Activated CD8-positive, alpha-beta T cell treated with anti-CD3 and anti-CD28 coated beads, Interleukin-2, amount 10 ng/mL, durations not matched to agents 7 days and 5 days (primary cell): ENCODE measurements at places on chromosomes 3 and 15. TPM values are rescaled to one million over a fixed set of nuclear protein-coding genes. Genes with fewer than 3 reads are reported as not detected.

- no peak for DNase-seq
- no peaks in the 10 kb centered on the region for H3K36me3 ChIP-seq
- no peaks in the 10 kb centered on the region for H3K4me1 ChIP-seq
- no peak overlapping the region for H3K4me3 ChIP-seq
- H3K27me3 ChIP-seq: peaks cover 36% of the 10 kb centered on the region
These were observed 46.0 kb downstream of the RHCG start for GRCh38 chr15:89450076-89451006.

GRCh38 chr3:129021140-129021551 is 20.0 kb downstream of the EFCC1 start:
- no peaks in the 10 kb centered on the region for H3K27me3 ChIP-seq
- H3K27ac ChIP-seq: no peak overlapping the region
- no peaks in the 10 kb centered on the region for H3K36me3 ChIP-seq
- no peak for DNase-seq
- H3K4me1 ChIP-seq: peaks cover 42% of the 10 kb centered on the region
- no peak overlapping the region for H3K4me3 ChIP-seq

DNA sequence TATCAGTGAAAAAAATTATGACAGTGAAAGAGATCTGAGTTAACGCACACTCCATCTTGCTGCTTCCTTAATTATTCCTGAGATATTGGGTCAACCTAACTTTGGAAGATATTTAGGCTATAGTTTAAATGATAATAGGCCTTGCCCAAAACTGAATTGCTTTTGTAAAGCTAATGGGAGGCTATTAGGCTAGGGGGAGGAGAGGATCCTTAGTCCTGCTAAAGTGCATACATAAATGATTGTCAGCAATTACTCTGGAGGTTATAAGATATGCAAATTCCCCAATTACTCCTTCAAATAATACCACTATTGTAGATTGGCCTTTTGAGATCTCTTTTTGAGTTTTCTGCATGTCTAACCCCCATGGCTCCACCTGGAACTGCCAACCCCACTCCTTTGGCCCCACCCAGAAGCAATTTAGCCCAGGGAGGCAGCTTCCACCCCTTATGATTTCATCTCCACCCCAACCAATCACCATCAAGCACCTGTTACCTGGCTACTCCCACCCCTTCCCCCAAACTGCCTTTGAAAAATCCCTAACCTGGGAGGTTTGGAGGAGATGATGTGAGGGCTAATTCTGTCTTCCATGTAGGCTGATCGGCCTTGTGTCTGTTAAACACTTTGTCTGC is 509.3 kb upstream of the TGFBR2 start:
- H3K27ac ChIP-seq: no peak overlapping the region
- H3K4me3 ChIP-seq: no peak overlapping the region

- DNase-seq: no peak
- H3K27ac ChIP-seq: no peak overlapping the region
- no peak overlapping the region for H3K4me3 ChIP-seq
These were observed 4.0 kb upstream of the CSRNP1 start for GRCh38 chr3:39157359-39157758.

DNA sequence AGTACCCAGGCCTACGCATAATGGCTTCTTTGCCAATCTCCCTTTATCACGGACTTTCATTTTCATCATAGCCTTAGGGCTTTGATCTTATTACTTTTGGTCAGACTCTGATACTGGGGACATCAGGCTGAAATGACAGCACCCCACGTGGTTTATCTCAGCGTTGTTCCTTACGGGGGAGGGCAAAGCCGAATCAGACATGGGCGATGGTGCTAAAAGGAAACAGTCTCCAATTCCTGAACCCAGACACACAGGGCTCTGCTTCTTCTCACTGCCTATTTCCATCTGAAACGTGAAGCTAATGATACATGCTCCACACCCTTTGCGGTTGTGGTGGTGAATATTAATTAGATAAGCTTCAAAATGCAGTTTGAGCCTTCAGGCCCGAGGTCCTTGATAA is 59.4 kb upstream of the CD47 start:
- H3K36me3 ChIP-seq: peaks cover 14% of the 10 kb centered on the region
- H3K27me3 ChIP-seq: no peaks in the 10 kb centered on the region
- H3K4me1 ChIP-seq: peaks cover 6% of the 10 kb centered on the region
- no peak overlapping the region for H3K4me3 ChIP-seq

GRCh38 chr3:55488398-55489055 is 1.4 kb upstream of the WNT5A start:
- no peak overlapping the region for H3K27ac ChIP-seq
- H3K4me3 ChIP-seq: peak overlapping the region; percentile 50
- H3K36me3 ChIP-seq: no peaks in the 10 kb centered on the region

- DNase-seq: no peak
- no peak overlapping the region for H3K27ac ChIP-seq
- peaks cover 61% of the 10 kb centered on the region for H3K36me3 ChIP-seq
- no peaks in the 10 kb centered on the region for H3K4me1 ChIP-seq
These were observed 165.5 kb downstream of the ATP10A start for GRCh38 chr15:25697586-25697985.

DNA sequence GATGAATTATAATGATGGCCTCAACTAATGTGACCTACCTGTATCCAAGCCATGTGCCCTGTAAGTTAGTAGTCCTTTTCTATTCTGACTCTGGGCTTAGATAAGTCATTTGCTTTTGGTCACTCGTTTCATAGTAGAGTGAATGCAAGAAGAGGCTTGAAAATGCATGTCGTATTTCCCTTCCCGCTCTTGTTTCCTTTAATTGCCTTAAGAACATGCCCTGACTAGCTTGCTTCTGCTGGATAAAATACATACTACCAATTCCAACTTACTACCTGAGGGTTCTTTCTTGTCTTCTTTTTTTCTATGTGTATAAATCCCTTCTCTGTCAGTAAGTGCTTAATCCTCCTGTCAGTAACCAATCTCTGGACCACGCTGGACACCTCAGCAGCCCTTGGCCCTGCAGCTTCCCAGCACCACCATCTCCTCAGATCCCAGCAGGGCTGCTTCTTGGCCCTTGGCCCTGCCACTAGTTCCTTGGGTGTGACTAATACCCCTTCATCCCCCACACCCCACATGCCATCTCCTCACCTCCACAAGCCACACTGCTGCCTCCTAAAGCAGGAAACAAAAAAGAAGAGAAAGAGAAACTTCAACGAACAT is 771.7 kb downstream of the IGSF11 start:
- no peak overlapping the region for H3K27ac ChIP-seq
- no peaks in the 10 kb centered on the region for H3K4me1 ChIP-seq
- no peak for DNase-seq
- no peak overlapping the region for H3K4me3 ChIP-seq
- H3K27me3 ChIP-seq: no peaks in the 10 kb centered on the region

DNA sequence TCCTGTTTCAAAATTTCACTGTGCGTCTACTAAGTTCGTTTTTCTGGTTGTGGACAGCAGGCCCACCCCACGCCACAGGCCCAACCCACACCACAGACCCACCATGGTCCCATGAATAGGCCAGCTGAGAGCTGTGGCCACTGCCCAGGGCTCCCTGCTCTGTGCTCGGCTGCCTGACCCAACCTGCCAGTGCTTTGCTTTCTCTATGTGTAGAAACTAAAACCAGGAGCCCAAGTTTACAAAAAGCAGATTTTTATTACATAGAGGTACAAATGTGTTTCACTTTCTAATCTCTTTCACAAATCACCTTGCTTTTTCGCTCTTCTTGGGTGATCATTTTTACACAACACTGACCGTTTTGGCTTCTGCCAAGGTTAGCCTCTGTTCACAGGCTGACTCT is 69.1 kb downstream of the HERC2 start:
- H3K27ac ChIP-seq: no peak overlapping the region
- H3K4me3 ChIP-seq: no peak overlapping the region
- H3K36me3 ChIP-seq: peaks cover 40% of the 10 kb centered on the region
- H3K27me3 ChIP-seq: no peaks in the 10 kb centered on the region
- no peaks in the 10 kb centered on the region for H3K4me1 ChIP-seq
- DNase-seq: no peak

Gene RARB
- total RNA-seq: not detected

Gene CCR3
- total RNA-seq: 0.37 TPM

DNA sequence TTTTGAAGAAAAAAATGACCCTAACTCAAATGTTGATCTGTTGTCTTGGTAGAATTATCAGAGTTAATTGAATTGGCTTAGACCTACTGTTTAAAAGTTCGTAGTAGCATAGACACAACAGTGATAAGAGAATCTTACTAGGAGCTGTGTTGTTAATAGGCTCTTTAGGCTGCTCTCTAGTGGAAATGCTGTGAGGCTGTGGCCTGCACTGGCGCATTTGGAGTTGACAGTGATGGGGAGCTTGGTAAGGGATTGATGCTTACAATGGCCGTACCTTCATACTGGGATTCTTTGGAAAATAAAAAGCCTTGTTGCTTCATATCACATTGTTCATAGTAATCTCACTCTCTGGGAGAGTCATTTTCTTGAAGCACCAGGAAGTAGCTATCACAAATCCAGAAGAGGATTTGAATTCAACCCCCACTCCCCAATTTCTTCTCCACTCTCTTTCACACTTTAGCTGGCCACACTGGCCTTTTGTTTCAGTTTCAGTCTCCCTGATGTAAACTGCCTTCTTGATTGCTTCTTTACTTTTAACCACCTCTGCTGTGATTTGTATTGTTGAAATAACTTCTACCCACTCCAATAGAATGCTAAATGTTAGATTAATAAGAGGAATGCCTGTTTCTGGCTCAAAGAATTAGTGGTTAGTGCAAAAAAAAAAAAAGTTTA is 56.6 kb downstream of the CEP63 start:
- no peak overlapping the region for H3K27ac ChIP-seq
- H3K4me1 ChIP-seq: peaks cover 16% of the 10 kb centered on the region
- H3K4me3 ChIP-seq: no peak overlapping the region
- H3K36me3 ChIP-seq: peaks cover 19% of the 10 kb centered on the region
- no peak for DNase-seq
